ENCODE measurements at places on chromosomes 3 and 15.

GRCh38 chr3:52298149-52299098 lies 10.8 kb downstream of the GLYCTK start:
- no peak for DNase-seq

GRCh38 chr3:14425581-14426304 lies 23.3 kb downstream of the SLC6A6 start:
- no peak for DNase-seq

DNA sequence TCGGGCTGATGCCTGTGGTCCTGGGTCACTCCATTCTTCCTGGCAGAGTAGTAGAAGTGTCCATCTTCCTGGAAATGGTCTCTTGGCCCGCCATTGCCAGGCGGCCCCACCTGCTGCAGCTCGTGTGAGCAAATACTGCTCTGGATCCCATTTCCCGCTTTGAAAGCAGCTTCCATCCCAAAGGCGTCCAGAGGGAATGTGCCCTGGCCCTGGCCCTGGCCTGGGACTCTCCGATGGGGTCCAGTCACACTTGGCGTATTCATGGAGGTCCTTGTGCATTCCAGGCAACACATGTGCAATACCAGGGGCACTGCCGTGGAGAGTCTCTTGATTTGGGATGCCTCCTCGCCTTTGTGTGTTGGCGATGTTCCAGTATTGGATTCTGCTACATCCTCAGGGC lies 111.1 kb downstream of the SNRPN start:
- DNase-seq = no peak

- DNase-seq = no peak
Observed at GRCh38 chr3:122183893-122184590, 574 bp downstream of the CASR start.

DNA sequence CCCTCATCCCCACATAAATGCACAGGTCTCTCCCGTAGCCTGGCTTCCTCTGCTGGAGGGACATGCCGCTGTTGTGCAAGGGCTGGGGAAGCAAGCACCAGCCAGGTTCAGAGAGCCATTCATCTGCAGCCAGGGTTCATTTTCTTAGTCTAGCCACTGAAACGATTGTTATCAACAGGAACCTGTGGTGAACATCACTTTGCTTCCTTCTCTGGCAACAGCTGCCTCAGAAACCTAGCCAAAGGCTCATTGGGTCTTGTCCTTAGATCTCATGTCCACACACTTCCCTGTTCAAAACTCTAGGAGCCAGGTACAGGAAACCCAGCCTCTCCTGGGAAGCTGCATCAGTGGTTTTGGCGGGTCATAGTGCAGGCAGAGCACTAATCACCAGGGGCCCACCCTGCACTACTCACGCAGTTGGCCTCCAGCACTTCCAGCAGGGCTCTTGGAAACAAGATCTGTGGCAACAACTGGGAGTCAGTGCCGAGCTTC lies 47.0 kb downstream of the OXNAD1 start:
- DNase-seq = peak; percentile 27

DNA sequence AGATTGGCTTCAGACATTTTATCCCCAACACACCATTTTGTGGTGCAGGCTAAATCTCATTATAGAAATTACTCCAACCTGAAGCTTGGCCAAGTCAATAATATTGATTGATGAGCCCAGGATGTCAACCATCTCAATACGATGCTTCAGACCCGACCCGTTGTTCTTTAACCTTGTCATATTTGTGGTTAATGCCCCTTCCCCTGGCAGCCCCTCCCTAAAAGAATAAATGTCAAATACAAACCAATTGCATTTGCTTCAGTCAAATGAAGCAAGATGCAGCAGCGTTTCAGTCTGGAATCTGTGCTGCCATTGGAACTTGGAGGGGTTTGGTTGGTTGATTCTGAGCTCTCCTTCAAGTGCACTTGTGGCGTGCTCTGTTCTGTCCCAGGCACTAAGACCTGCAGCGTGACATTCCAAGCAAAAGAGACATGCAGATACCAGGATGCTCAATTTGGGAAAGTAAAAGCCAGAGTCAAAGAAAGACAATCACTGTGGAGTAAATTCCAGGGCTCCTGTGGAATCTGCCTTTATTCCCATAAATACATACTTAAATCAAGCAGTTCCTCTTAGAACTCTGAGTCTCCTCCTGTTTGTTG lies 23.8 kb upstream of the PSMD6 start:
- no peak for DNase-seq

- no peak for DNase-seq
Observed at GRCh38 chr3:42080453-42080872, 10.7 kb upstream of the TRAK1 start.

- no peak for DNase-seq
Observed at GRCh38 chr3:132285620-132285945, 31.6 kb upstream of the ACP3 start.

DNA sequence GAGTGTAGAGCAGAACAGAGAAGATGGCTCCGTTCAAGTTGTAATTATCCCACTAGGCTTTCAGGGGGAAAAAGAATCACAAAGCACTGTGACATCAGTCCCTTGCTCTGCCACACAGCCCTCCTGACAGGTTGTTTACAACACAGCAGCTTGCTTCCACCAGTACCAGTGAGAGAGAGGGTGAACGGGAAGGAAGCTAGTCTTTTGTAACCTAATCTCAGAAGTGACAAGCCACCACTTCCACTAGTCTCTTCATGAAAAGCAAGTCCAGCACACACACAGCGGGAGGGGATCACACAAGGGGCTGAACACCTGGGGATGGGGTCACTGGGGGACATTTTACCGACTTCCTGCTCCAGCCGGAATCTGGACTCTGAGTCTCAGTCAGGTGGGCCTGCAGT lies 86.3 kb downstream of the FAM81A start:
- DNase-seq = no peak

DNA sequence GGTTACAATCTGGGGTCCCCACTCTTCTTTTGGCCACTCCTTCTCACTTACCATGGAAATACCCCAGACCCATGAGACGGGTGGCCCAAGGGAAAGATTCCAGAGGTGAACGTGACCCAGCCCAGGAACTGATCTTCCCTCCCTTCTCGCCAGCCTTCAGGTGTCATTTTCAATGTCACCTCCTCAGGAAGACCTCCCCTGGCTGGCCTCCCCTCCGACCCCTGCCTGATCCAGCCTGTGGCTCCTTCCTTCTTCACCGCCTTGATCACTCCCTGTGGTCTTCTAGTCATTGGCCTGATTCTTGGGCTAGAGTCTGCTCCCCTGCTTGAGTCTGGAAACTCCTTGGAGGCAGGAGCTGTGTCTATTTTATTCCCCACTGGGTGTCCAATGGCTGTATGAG lies 146.1 kb downstream of the SMAD6 start:
- no peak for DNase-seq

DNA sequence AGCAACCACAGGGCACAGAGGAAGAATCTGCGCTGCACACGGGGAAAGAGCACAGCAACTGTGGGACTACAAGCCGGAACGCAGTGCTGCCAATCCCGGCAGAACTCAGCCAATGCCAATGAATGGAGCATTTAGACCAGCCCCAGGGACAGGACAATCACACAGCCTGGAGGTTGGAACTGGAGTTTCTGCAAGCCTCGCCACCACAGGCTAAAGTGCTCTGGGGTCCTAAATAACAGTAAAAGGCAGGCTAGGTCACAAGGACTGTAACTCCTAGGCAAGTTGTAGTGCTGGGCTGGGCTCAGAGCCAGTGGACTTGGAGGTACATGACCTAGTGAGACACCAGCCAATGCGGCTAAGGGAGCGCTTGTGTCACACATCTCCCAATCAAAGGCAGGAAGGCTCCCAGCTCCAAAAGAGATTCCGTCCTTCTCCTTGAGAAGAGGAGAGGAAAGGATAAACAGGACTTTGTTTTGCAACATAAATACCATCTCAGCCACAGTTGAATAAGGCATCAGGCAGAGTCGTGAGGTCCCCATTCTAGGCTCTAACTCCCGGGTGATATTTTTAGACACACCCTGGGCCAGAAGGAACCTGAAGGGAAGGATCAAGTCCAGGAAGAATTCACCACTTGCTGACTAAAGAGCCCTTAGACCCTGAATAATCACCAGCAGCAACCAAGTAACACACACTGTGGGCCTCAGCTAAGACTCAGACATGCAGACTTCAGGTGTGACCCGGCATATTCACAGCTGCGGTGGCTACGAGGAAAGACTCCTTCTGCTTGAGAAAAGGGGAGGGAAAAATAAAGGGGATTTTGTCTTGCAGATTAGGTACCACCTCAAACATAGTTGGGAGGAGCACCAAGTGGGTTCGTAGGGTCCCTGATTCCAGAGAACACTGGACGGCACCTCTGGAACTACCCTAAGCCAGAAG lies 85.5 kb upstream of the XXYLT1 start:
- no peak for DNase-seq
